ENCODE measurements at places on chromosomes 11 and 22. TPM values are rescaled to one million over a fixed set of nuclear protein-coding genes. Genes with fewer than 3 reads are reported as not detected.

Gene FJX1
- total RNA-seq, result 18.3 TPM

Gene CECR2
- 5.2 TPM for total RNA-seq

Gene TMPRSS13
- total RNA-seq, result not detected

Gene EXPH5
- total RNA-seq, result 5.7 TPM

Gene DLG2
- 9.9 TPM for total RNA-seq

Gene ISX
- total RNA-seq, result 0.12 TPM

Gene HEPN1
- not detected for total RNA-seq

Gene CCDC188
- total RNA-seq, result 0.34 TPM

Gene ROBO4
- 10.0 TPM for total RNA-seq

Gene FOSL1
- 4.0 TPM for total RNA-seq

Gene BCO2
- total RNA-seq, result 3.7 TPM

Data from ovary (tissue), 10 donors.